ENCODE measurements at places on chromosomes 7 and 10.

DNA sequence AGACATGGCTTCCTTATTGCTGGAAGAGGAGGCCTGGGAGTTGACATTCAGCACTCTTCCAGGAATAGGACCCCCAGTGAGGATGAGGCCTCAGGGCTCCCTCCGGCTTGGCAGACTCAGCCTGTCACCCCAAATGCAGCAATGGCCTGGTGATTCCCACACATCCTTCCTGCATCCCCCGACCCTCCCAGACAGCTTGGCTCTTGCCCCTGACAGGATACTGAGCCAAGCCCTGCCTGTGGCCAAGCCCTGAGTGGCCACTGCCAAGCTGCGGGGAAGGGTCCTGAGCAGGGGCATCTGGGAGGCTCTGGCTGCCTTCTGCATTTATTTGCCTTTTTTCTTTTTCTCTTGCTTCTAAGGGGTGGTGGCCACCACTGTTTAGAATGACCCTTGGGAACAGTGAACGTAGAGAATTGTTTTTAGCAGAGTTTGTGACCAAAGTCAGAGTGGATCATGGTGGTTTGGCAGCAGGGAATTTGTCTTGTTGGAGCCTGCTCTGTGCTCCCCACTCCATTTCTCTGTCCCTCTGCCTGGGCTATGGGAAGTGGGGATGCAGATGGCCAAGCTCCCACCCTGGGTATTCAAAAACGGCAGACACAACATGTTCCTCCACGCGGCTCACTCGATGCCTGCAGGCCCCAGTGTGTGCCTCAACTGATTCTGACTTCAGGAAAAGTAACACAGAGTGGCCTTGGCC lies 4.3 kb downstream of the PGAM2 start:
- no peak for DNase-seq

GRCh38 chr10:131821378-131822012 lies 79.3 kb upstream of the PPP2R2D start:
- DNase-seq: no peak

DNA sequence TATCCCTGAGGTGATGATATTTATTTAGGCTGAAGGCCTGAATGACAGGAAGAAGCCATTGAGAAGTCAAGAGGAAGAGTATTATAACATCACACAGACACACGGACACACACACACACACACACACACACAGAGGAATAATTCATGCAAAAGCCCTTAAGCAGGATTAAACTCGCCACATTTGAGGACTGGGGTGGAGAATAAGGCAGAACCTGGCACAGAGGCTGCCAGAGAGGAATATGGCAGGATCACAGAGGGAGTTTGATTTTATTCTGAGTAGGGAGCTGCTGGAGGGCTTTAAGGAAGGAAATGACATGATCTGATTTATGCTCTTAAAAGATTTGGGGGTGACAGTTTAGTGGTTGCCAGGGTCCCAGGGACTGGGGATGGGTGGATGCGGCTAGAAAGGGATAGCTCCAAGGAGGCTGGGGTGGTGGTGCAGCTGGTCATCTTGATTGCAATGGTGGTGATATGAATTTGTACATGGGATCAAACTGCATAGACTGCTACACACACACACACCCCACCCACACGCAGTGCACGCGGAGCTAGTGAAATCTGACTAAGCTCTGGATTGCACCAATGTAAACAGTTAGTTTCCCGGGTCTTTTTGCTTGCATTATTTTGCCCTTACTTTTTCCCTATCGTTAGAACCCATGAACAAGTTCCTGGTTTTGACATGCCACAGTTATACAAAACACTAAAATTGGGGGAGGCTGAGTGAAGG lies 11.2 kb downstream of the SMURF1 start:
- DNase-seq: no peak

DNA sequence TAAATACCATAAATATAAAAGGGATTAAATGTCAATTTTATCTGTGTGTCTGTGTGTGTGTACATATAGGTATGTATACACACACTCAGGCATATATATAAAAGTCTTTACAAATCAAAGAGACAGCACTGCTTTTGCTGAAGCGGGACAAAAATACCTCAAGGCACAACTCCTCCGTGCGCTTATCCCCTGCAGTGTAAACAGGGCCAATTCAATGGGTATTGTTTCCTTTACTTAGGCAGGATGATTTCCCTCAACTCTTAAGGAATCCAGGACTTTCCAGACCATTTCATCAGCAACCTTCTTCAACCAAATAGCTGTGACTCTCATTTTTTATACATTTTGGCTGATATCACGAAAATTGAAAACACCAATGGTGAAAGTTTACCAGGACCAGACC lies 227.7 kb downstream of the CRPPA start:
- no peak for DNase-seq

DNA sequence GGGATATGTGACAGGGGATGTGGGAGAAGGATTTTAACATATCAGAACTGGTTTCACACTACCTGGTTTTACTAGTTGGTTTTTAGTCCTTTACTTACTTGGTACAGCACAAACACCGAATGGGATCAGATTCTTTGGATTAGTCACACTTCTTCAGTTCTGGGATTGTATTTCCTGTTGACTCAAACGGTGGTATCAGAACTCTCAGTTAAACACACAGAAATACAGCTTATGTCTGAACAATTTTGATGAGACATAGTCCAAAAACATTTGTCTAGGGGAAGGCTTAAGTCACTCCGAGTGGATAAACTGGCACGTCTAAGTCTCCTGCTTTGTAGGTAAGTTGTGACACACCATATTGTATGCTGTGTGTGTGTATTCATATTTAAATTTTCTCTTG lies 480.5 kb downstream of the PHTF2 start:
- DNase-seq: no peak

GRCh38 chr10:32985341-32985764 lies 27.3 kb upstream of the ITGB1 start:
- DNase-seq: no peak

- no peak for DNase-seq
Measured at GRCh38 chr7:44157116-44158080, 16.3 kb upstream of the MYL7 start.

- no peak for DNase-seq
Measured at GRCh38 chr10:85598646-85599045, 767.9 kb downstream of the GRID1 start.

DNA sequence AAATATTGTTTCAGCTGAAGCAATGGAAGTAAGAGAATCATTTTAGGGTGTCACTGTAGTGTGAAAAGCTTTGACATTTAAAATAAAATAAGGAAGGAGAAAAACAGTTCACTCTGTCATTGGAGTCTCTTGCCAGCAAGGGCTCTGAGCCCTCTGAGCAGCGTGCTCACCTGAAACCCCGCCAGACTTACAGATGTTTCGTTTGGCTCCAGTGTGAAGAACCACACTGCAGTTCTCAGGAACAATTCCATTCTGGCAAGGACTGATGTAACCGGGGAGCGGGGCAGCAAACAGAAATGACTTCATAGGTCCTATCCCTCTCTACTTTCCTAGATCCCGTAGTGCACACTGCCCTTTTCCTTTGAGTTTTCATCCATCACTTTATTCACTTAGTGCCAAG lies 164.3 kb downstream of the CELF2 start:
- DNase-seq: no peak

DNA sequence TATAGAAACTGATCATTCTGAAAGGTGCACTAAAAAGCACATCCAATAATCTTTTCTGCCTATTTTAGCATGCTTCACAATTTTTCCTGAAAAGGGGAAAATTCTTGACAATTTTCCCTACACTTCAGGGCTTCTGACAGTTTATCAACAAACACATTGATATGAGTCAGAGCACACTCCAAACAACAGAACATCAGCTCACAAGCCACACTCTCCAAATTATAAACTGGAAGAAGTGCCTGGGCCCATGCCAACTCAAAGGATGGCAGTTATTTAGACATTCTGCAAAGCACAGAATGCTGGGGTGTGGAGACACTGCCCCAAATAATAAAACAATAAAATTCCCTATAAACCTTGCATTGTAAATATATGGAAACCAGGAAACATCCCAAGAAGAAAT lies 90.8 kb downstream of the ELAPOR2 start:
- DNase-seq: no peak

- no peak for DNase-seq
Measured at GRCh38 chr10:34446049-34446448, 369.0 kb downstream of the PARD3 start.
